ENCODE measurements at places on chromosomes 6 and 20.
A peak's percentile ranks its signal among the peaks of the same experiment; 100 is the strongest.

GRCh38 chr6:170091000-170091638 lies 199.8 kb downstream of the DLL1 start:
- H3K4me1 ChIP-seq: peaks cover 26% of the 10 kb centered on the region
- H3K27ac ChIP-seq: no peak overlapping the region
- H3K36me3 ChIP-seq: no peaks in the 10 kb centered on the region
- no peaks in the 10 kb centered on the region for H3K27me3 ChIP-seq
- no peak for DNase-seq

- no peak overlapping the region for H3K4me3 ChIP-seq
- H3K4me1 ChIP-seq: peaks cover 9% of the 10 kb centered on the region
- DNase-seq: no peak
- no peaks in the 10 kb centered on the region for H3K36me3 ChIP-seq
- no peak overlapping the region for H3K27ac ChIP-seq
- peaks cover 38% of the 10 kb centered on the region for H3K27me3 ChIP-seq
Measured at GRCh38 chr20:49762940-49763766, 49.5 kb upstream of the B4GALT5 start.

DNA sequence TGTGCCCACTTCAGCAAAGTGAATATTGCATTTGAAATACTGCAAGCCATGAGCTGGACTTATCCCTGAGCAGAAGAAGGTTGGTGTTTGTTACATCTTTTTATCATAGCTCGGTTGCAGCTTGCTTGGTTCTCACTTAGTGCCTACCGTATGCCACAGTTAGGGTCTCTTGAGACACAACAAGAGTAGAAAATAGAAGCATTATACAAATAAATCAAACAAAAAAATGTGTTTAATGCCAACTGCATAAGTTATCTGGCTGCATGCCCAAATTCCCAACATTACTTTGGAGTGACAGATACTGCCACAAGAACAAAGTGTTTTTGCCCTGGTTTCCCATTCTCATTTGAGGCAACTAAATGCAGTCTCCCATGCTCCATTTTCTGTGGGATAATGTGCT lies 53.9 kb upstream of the LAMP5 start:
- H3K4me3 ChIP-seq: no peak overlapping the region
- no peaks in the 10 kb centered on the region for H3K4me1 ChIP-seq
- H3K27me3 ChIP-seq: peaks cover 2% of the 10 kb centered on the region
- no peak for DNase-seq
- no peak overlapping the region for H3K27ac ChIP-seq

DNA sequence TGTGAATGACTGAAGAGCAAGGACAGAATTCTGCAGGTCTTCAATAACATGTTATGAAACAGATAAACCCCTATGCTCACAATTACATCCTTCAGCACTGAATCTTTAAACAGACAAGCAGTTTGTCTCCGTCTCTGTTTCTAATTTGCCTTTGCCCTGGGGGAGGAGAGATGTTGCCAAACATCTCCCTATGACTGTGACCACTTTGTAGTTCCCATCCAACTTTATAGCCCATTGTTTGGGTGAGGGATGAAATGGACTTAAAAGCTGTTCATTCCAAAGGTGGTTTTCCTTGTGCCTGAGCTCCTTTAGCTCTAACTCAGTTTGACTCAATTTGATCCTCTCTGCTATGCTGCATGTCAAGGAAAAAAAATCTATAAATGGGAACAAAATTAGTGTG lies 19.5 kb upstream of the ADTRP start:
- no peaks in the 10 kb centered on the region for H3K4me1 ChIP-seq
- no peak for DNase-seq
- H3K27ac ChIP-seq: no peak overlapping the region
- no peak overlapping the region for H3K4me3 ChIP-seq

GRCh38 chr6:162289972-162290371 lies 437.6 kb downstream of the PRKN start:
- H3K27ac ChIP-seq: no peak overlapping the region
- no peaks in the 10 kb centered on the region for H3K27me3 ChIP-seq
- no peak overlapping the region for H3K4me3 ChIP-seq
- no peaks in the 10 kb centered on the region for H3K4me1 ChIP-seq
- no peaks in the 10 kb centered on the region for H3K36me3 ChIP-seq

DNA sequence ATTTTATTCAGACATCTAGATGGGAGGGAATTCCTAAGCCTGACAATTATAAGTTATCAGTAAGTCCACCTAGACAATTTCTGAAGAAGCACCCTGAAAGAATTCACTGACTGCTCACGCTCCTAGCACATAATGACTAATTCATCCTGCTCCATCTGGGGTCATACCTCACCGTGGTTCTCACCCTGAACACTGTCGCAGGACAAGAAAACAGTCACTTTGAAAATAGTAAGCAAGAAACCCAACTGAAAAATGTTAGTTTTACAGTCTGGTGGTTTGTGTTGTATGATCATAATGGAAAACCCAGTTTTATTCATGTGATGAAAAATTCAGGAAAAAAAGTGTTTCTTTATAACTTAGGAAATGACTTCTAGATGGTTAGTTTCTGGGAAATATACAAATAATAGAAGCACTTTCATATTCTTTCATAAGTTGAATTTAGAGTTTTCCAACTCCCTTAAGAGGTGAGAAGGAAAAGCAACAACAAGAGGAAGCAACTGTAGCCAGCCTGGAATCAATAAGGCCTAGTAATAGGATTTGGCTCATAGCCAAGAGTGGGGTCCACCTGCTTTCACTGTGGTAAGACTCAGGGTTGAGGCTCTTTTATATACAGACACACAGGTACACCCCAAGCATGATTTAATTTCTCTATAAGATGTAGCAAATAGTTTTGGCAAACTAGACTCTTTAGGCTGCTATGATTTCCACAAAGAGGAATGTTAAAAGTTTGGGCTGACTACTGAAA lies 94.1 kb downstream of the HIVEP2 start:
- no peaks in the 10 kb centered on the region for H3K27me3 ChIP-seq
- H3K36me3 ChIP-seq: no peaks in the 10 kb centered on the region
- peaks cover 97% of the 10 kb centered on the region for H3K4me1 ChIP-seq
- H3K27ac ChIP-seq: peak overlapping the region; percentile 91
- DNase-seq: peak; percentile 62

GRCh38 chr6:160379466-160379865 lies 31.3 kb downstream of the SLC22A3 start:
- no peak overlapping the region for H3K4me3 ChIP-seq
- peaks cover 2% of the 10 kb centered on the region for H3K36me3 ChIP-seq
- H3K4me1 ChIP-seq: no peaks in the 10 kb centered on the region

DNA sequence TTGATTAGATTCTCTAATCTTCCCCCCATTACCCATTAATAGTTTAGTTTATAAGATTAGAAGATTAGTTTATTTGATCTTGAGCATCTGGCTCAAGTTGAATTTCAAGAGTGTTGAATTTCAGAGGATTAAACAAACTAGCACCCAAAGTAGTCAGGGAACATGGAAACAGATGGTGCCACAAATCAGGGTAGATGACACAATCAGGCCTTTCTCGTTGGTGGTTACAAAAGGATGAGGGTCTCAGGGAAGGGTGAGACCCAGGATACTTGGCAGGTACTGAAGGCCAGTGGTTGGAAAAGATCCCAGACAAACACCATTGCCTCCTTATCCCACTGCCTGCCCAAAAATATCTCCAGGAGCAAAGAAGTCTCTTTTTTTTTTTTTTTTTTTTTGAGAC lies 29.5 kb upstream of the ADGRF1 start:
- no peaks in the 10 kb centered on the region for H3K36me3 ChIP-seq
- no peak overlapping the region for H3K27ac ChIP-seq
- no peaks in the 10 kb centered on the region for H3K4me1 ChIP-seq
- DNase-seq: no peak

GRCh38 chr20:35974256-35974655 lies 5.9 kb downstream of the CNBD2 start:
- no peaks in the 10 kb centered on the region for H3K36me3 ChIP-seq
- H3K27me3 ChIP-seq: no peaks in the 10 kb centered on the region
- no peaks in the 10 kb centered on the region for H3K4me1 ChIP-seq

DNA sequence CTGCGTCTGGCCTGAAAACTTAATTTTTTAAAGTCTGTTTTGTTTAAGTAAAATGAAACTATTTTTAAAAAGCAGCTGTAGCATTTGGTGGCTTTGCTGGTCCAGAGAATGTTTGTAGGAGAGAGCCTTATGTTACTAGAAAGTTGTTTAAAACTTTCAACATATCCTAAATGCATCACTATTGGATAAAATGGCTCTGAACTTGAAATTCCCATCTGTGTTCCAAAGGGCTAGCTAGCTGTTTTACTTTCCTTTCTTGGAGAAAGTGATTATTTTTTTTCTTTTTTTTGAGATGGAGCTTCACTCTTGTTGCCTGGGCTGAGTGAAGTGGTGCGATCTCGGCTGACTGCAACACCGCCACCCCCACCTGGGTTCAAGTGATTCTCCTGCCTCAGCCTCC lies 2.5 kb downstream of the SYNJ2 start:
- H3K27ac ChIP-seq: peak overlapping the region; percentile 41
- no peaks in the 10 kb centered on the region for H3K27me3 ChIP-seq
- H3K4me3 ChIP-seq: peak overlapping the region; percentile 46

- DNase-seq: peak; percentile 84
- H3K27ac ChIP-seq: peak overlapping the region; percentile 93
- no peaks in the 10 kb centered on the region for H3K27me3 ChIP-seq
- H3K4me3 ChIP-seq: peak overlapping the region; percentile 77
- peaks cover 6% of the 10 kb centered on the region for H3K36me3 ChIP-seq
- H3K4me1 ChIP-seq: peaks cover 18% of the 10 kb centered on the region
Measured at GRCh38 chr6:26241033-26241895, 123.7 kb upstream of the BTN3A2 start.

DNA sequence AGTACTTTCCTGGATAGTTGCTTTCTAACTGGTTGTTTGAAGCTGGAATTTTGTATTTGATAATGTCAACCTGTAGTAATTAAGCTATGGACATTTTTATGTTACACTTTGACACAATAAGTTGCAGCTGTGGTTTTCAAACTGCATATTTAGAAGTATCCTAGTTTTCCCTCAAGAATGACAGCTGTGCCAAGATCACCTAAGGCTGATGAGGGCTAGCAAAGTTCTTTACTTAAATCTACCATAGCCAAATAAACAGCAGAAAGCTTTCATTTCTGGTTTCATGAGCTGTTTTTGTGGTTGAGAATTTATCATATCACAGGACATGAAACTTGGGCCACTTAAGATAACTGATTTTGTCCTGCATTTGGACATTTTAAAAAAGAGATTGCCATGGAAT lies 30.6 kb downstream of the FAM229B start:
- H3K27me3 ChIP-seq: no peaks in the 10 kb centered on the region
- peaks cover 12% of the 10 kb centered on the region for H3K4me1 ChIP-seq
- no peak overlapping the region for H3K27ac ChIP-seq

DNA sequence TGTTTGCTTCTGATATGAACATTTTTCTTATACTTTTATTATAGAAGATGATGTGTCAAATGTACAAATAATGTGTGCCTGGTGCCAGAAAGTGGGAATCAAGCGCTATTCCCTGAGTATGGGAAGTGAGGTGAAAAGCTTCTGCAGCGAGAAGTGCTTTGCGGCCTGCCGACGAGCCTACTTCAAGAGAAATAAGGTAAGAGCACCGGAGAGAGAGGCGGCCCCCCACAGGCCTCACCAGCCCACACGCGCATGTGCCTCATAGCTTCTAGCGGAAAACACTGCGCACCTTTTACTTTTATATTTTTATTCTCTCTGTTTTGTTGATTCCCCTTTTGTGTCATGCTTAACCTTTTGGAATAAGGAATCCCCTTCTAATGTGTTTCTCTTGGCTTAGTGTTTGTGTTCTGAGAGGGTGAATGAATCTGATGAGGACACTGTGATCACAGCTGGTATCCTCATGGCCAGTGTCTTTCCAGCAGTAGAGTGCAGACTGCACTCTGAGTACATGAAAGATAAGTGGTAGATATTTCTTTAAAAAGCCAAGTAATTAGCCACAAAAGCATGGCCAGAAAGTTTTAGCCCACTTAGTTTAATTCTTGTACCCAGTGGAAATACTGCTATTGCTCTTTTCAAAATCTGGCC lies 43.6 kb downstream of the SOBP start:
- H3K27ac ChIP-seq: no peak overlapping the region
- peaks cover under 1% of the 10 kb centered on the region for H3K27me3 ChIP-seq
- no peaks in the 10 kb centered on the region for H3K36me3 ChIP-seq
- H3K4me3 ChIP-seq: no peak overlapping the region
- no peak for DNase-seq

- H3K36me3 ChIP-seq: no peaks in the 10 kb centered on the region
- H3K4me3 ChIP-seq: no peak overlapping the region
- H3K27me3 ChIP-seq: no peaks in the 10 kb centered on the region
- DNase-seq: no peak
- H3K27ac ChIP-seq: no peak overlapping the region
Measured at GRCh38 chr6:14945461-14946185, 300.2 kb upstream of the JARID2 start.

- no peak overlapping the region for H3K4me3 ChIP-seq
- no peaks in the 10 kb centered on the region for H3K4me1 ChIP-seq
- no peak overlapping the region for H3K27ac ChIP-seq
- DNase-seq: no peak
- no peaks in the 10 kb centered on the region for H3K27me3 ChIP-seq
Measured at GRCh38 chr6:169543704-169544103, 158.1 kb downstream of the WDR27 start.

DNA sequence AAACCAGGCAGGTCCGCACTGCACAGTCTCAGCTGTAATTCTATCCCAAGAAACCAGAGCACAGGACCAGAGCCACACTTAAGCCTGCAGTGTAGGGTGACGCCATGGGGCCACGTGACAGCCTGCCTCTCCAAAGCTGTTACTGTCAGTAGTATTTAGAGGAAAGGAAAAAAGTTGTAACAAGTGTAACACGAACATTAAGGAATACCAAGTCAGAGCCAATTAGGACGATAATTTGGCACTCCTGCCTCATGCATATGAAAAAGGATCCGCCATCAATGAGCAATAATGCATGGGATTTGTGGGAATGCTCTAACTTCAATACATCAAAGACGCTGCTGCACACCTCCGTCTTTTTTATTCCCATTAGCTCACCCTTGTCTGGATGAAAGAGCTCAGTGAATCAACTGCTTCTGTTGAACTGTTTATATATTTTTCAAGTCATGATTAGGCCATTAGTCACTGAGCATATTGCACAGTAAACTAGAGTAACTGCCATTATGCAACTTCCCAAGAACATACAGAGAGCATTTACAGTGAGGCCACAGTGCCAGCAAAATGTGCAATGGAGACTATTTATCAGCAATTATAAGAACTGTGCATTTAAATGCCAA lies 79.9 kb downstream of the ATXN1 start:
- no peak overlapping the region for H3K4me3 ChIP-seq
- peaks cover 48% of the 10 kb centered on the region for H3K4me1 ChIP-seq
- no peak overlapping the region for H3K27ac ChIP-seq
- no peak for DNase-seq
- H3K27me3 ChIP-seq: no peaks in the 10 kb centered on the region

- no peak overlapping the region for H3K4me3 ChIP-seq
- H3K36me3 ChIP-seq: no peaks in the 10 kb centered on the region
- DNase-seq: no peak
Measured at GRCh38 chr20:11791835-11792567, 125.7 kb upstream of the BTBD3 start.

GRCh38 chr6:166529586-166529985 lies 56.9 kb downstream of the RAMACL start:
- H3K27ac ChIP-seq: no peak overlapping the region
- no peak overlapping the region for H3K4me3 ChIP-seq
- no peaks in the 10 kb centered on the region for H3K4me1 ChIP-seq
- no peak for DNase-seq
- peaks cover 11% of the 10 kb centered on the region for H3K36me3 ChIP-seq
- H3K27me3 ChIP-seq: no peaks in the 10 kb centered on the region

- no peaks in the 10 kb centered on the region for H3K27me3 ChIP-seq
- DNase-seq: no peak
- no peaks in the 10 kb centered on the region for H3K36me3 ChIP-seq
- H3K4me3 ChIP-seq: no peak overlapping the region
- no peaks in the 10 kb centered on the region for H3K4me1 ChIP-seq
- H3K27ac ChIP-seq: no peak overlapping the region
Measured at GRCh38 chr20:9211016-9211760, 142.3 kb downstream of the PLCB4 start.
